ENCODE measurements at places on chromosomes 6 and 20.

DNA sequence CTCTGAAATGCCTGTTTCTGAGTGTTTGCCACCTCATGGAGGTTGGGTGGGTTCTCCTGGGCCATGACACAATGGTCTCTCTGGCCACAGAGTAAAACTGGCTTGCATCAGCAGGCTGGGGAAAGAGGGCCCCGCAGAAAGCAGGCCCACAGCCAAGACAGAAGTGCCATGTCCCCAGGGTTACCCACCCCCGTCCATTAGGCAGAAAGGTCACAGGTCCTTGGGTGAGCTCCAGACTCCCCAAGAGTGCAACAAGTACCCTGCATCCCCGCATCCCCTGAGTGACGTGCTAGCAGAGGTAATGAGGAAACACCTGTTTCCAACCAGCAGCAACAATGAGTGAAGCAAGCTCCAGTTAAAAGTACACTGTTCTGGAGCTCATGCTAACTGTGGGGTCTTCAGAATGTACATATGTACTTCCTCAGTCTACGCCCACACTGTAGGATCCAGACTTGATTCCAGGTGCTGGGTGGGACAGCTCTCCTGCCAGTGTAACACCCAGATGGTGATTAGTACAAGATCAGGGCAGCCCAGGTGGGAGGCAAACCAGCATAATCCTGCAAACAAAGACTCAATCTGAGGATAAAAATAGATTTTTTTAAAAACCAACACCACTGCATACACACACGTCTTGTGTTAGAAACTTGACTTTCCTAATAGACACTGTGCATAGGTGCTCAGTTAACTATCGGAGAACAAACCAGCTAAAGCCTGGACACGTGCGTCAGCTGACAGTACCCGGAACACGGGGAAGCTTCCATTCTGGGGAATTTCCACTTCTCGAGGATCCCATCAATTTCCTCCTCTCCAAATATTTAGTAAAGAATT is 31.5 kb downstream of the RRBP1 start:
- no peak for DNase-seq

DNA sequence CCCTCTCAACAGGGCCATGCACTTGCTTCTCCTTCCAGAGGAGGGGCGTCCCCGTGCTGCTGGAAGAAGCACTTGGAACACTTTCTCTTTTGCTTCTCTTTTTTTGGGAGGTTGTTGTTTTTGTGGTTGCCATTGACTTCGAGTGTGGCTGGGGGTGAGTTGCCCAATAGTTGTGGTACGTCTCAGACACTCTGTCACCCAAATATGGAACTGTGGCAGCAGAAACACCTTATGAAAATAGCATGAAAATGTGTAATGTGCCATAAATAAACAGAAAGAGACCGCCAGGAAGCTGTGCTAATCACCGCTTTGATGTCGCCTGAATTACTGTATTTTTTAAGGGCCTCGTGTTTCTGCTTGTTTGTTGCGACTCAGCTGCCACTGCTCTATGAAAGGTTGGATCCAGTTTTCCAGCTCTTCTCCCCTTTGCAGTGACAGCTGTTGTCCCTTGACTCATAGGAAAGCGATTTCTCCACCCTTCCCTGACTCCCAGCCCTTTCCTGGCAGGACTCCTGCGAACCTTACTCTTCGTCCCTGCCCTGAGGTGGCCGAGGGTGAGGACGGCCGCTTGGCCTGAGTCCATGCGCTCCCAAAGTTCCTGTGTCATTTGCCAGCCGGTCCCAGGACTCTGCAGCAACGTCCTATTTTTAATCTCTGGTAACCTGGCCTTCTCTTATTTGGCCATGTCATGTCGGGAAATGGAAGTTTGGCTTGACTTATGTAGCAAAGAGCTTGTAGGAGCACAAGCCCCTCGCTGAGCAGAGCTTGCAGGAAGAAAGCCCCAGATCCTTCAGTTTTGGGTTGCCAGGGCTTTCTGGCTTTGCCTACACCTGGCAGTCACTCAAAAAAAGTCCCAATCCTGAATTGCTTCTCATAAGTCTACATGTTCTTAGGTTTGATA is 694.6 kb downstream of the QKI start:
- peak; percentile 24 for DNase-seq

GRCh38 chr6:165663377-165663735 is 315 bp upstream of the PDE10A start:
- no peak for DNase-seq

DNA sequence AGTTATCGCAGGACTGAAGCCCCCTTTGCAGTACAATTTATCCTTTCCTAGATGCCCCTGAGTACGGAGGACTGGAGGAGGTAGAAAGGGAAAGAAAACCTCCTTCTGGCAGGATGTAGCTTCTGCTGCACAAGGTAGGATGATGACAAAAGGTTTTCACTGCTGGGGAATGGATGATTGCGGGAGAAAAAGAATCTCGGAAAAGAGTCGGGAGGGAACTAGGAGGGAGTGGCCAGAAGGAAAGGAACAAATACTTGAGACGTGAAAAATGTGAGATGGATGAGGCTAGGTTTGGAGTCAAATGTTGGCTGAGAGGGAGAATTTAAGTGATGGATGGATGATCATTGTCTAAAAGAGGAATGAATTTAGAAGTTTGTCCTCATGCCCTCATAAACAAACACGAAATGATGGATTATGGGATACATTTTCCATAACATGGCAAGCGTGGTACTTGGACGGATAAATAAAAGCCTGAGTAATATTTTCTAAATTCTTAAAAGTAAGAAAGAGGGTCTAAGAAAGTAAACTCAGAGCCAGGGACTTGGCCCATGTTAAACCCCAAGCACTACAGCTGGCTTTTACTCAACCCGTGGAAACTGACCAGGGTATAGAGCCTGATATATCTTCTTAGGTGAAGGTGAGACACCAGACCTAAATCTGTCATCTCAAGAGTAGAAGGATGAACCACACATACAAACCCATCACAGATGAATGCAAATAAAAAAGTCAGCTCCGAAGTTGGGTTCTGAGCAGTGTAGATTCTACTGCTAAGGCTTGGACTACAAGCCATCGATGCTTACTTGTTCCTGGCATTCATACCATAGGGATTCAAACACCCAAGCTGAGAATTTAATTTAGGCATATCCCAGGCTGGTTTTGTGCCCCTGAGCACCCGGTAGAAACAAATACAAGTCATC is 72.4 kb downstream of the HFE start:
- no peak for DNase-seq

DNA sequence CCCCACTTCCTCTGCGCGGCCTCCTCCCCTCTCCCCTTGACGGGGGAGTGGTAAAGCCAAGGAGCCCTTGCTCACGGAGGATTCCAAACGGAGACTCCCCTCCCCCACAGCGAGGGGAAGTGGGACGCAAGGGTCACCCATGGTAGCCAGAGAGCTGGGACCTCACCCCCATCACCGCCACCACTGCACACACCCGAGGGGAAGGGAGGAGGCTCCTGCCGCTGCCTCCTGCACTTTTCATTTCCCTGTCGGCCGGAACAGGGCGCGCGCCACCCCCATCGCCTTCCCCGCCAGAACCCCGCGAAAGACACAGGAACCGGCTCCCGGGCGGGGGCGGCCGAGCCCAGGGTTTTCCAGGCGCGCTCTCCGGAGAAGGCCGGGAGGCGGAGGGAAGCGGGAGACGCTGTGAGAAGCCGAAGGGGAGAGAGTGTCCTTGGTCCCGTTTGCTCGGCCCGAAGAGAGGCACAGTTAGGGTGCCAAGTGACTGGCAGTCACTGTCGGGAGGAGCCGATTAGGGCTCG is 789 bp downstream of the CCND3 start:
- DNase-seq = peak; percentile 42

GRCh38 chr6:113120582-113121285 is 736.4 kb upstream of the MARCKS start:
- DNase-seq = no peak

GRCh38 chr20:32127347-32127746 is 17.8 kb downstream of the TM9SF4 start:
- DNase-seq = no peak

- DNase-seq = no peak
These were observed 66.4 kb downstream of the AFDN start for GRCh38 chr6:167892835-167893815.

GRCh38 chr6:34888874-34889555 is at the start of gene ANKS1A:
TSS of gene ANKS1A (plus strand) at chr6:34889255. CDS start at chr6:34889403, 148 bp downstream.
- peak; percentile 85 for DNase-seq

DNA sequence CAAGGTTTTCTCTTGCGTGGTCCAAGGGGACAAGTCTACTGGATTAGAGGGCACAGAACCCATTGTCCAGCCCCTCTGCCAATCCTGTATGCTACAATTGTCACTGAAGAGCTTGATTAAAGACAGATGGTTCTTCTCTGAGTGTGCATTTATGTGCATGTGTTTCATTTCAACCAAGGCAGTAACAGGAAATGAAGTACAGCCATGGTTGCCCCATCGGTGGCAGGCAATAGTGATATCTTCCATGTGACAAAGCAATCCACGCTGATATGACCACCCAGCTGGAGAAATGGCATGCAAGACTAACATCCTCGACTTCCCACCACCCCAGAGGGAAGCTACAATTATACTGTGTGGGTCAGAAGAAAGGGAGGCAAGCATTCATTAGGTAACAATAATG is 85.5 kb downstream of the UNC5CL start:
- DNase-seq = no peak

DNA sequence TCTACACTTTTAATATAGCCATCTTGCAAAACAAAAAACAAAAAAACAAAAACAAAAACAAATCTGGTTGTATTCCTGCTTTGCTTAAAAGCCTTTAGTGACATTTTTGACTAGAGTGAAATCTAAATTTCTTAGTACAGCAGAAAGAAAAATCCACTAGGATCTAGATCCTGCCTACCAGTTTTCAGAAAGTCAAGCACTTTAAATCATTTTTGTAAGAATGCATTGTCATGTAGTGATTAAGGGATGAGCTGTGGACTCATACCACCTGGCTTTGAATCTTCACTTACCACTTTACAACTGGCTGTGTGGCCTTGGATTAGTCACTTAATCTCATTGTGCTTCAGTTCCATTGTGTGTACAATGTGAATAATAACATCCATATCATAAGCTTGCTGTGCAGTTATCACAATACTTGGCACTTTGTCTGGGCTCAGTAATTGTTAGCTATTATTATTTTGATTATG is 4.0 kb downstream of the MKKS start:
- DNase-seq = peak; percentile 18

GRCh38 chr20:35511814-35512420 is 17.5 kb downstream of the C20orf173 start:
- no peak for DNase-seq

DNA sequence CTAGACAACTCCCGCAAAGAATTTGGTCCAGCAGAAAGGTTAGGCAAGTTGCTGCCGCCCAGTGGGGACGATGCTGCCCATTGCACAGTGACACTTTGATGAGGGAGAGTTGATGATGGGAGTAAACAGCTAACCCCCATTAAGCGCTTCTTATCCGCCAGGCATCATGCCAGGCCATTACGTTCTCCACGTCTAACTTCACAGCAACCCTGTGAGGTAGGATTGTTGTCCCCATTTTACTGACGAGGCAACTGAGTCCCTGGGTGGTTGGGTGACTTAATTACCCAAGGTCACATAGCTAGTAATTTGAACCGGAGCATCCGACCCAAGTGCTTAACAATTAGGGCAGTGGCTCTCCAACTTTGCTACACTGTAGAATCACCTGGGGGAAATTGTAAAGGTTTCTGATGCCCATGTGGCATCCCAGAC is 738 bp downstream of the RALGAPB start:
- DNase-seq = no peak

DNA sequence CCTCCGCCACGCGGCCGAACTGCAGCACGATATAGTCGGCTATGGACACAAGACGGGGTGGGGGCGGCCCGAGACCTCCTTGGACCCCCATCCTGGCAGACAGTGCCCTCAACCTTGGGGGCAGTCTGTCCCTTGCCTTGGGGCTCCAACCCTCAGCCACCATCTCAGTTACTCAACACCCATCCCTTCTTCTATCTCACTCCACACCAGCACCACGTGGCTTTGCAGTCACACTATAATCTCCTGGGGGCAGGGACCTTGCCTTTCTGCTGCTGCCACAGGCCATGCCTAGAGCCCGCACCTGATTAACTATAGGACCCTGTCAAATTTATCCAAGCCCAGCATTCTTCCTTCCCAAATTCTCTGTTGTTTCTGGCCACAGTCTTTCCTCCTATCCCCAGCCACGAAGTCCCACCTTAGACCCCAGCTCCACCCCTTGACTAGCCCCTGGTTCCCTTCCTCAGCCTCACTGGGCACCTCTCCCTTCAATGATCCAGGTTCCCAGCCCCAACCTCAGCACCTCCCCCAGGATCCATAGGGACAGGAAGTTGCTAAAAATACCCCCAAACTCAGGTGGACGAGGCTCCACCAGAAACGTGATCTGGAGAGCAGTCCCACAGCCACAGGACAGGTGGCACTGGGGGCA is 1.7 kb upstream of the TEAD3 start:
- no peak for DNase-seq

GRCh38 chr20:49785852-49786175 is 26.8 kb upstream of the SLC9A8 start:
- DNase-seq = no peak

- DNase-seq = no peak
These were observed 282.9 kb upstream of the RNF217 start for GRCh38 chr6:124679387-124679786.

GRCh38 chr6:6331946-6332601 is 11.6 kb upstream of the F13A1 start:
- no peak for DNase-seq

GRCh38 chr6:113397236-113397635 is 459.9 kb upstream of the MARCKS start:
- no peak for DNase-seq

- no peak for DNase-seq
These were observed 61.0 kb downstream of the DZANK1 start for GRCh38 chr20:18405826-18406225.

GRCh38 chr20:2544211-2544610 is 7.8 kb downstream of the TMC2 start:
- DNase-seq = no peak

GRCh38 chr6:166052837-166053236 is 114.8 kb downstream of the TBXT start:
- no peak for DNase-seq

DNA sequence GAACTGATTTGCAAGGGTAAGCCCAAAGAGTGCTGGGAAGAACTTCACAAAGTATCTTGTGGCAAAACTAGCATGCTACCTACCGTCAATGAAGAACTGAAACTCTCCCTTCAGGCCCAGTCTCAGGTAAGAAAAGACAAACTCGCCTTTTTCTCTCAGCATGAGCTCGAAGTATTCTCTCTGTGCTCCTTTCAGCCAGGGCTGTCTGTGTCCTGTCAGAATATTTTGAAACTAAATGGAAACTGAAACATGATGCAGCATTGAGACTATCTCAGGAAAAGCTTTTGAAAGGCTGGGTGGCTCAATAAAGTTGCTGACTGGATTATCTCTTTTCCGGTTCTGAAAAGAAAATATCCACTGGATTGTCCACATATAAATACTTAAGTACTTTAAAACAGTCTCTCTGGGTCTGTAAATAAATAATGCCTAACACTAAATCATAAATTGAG is 696 bp downstream of the CALHM5 start:
- DNase-seq = no peak

- no peak for DNase-seq
These were observed 138.1 kb downstream of the TFAP2A start for GRCh38 chr6:10276660-10277287.

- DNase-seq = no peak
These were observed at the start of gene BMP7 for GRCh38 chr20:57266291-57267157. TSS of gene BMP7 (minus strand) at chr20:57266641. CDS start at chr20:57266122, 519 bp downstream.

Data from CD4-positive, alpha-beta T cell treated with Interleukin-4 for 4 hours (primary cell).